ENCODE measurements at places on chromosomes 4 and X.

DNA sequence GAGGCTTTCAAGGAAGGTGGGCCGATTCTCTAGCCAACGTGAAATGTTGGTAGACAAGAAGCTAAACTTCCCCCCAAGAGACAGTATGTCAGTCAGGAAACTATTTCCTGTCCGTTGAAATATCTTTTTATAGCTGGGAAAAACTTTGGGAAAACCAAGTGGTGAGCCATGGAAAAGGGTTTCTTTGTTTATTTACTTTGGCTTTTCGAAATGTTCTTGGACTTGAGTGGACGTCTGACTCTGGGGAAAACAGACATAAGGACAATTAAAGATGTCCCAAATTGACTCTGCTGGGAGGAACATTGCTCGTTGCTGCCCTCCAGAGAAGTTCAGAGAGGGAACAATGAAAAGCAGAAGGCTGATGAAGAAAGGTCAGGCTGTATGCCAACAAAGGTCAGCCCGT, 295.4 kb downstream of the RAPGEF2 start:
- DNase-seq: no peak

DNA sequence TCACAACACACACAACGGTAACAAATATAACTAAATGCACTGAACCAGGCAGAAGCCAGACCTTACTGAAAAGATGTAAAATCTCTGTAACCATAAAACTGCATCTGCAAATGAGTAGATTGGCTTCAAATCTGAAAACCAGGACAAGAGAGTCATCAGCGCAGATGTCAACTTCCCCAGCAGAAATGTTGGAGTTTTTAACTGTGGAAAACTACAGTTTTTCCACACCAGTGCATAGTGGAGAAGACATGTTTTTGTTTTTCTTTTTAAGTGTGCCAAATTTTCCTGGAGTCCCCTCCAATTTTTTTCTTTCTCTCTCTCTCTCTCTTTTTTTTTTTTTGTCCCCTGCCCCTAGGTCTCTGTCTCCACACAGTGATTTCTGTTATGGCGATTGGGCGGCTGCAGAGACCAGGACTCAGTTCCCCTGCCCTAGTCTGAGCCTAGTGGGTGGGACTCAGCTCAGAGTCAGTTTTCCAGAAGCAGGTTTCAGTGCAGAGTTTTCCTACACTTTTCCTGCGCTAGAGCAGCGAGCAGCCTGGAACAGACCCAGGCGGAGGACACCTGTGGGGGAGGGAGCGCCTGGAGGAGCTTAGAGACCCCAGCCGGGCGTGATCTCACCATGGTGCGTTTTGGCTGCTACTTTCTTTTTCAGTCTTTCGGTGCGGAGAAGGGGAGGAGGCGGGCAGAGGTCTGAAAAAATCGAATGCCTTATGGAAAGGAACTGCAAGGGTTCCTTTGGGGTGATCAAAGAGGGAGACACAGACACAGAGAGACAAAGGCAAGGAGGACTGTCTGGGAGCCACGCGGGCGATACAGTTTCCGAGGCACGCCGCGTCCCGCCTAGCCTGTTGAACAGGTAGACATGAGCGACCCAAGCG, at the start of gene GUCY1A1:
GUCY1A1 (plus strand) TSS at position 505 of the 878 bp plus-strand sequence. CDS start 30,020 bp downstream, outside the sequence.
- no peak for DNase-seq

GRCh38 chr4:163148466-163149336, 18.0 kb downstream of the NAF1 start:
- no peak for DNase-seq

DNA sequence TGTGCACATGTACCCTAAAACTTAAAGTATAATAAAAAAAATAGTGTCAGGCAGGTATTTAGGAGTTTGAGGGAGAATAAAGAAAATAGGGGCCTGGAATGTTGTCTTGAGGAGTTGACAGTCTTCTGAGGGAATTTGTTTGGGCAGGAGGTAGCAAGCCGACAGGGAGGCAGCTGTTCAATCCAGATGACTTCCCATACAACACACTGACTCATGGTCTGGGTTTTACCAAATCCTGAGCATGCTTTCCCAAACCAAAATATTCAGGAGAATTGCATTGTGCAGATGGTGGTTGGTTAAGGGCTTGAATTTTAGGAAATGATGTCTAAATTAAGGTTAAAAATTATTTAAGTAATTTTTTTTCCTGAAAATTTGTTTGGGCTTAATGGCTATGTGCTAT, 430.0 kb downstream of the INPP4B start:
- no peak for DNase-seq

GRCh38 chrX:49292400-49293362, 10.8 kb upstream of the GAGE10 start:
- DNase-seq: no peak

DNA sequence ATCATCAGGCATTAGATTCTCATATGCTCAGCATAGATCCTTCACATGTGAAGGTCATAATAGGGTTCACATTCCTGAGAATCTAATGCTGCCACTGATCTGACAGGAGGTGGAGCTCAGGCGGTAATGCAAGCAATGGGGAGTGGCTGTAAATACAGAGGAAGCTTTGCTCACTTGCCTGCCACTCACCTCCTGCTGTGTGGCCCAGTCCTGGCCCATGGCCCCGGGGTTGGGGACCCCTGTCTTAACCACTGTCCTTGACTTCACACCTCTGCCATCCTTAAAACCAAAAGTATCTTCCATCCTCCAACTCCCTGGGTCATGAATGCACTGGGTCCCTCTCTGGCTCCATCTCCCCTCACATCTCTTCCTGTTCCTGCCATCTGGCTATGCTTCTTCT, 129.1 kb downstream of the HMX1 start:
- DNase-seq: no peak

DNA sequence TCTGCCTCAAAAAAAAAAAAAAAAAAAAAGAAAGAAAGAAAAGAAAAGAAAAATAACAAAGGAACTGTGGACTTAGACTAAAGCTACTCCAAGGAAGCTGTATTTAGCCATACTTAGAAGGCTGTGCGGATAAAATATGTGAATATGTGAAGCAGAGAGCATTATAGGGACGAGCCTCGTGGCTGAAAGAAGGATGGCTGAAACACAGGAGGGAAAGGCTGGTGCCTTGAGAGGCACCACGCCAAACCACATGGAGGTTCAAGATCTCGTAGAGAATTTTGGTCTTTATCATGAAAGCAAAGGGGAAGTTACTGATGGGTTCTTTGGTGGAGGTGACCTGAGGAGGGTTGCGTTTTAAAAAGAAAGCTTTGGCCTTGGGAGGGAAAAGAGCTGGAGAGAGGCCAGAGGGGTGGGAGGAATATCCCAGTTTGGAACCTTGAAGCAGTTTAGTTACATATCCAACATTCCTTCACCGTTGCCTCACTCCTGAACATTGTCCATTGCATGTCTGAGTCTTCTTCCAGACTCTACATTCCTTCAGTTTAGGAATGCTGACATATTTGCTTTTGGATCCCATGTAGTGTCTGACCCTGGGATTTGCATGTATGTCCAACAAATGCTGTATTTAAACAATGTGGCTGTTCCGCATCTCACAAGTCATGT, 82.5 kb downstream of the CPE start:
- no peak for DNase-seq

DNA sequence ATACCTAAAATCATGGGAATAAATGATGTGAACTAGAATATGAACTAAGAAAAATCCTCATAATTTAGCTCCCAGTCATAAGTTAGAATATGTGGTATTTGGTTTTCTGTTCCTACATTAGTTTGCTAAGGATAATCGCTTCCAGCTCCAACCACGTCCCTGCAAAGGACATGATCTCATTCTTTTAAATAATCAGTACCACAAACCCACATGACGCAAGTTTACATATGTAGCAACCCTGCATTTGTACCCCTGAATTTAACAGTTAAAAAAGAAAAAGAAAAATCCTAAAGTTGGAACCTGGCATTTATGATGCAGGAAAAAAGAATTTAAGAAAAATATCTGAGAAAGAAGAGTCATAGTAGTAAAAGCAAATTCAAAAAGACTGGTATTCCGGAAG, 13.3 kb downstream of the UBA6 start:
- no peak for DNase-seq

DNA sequence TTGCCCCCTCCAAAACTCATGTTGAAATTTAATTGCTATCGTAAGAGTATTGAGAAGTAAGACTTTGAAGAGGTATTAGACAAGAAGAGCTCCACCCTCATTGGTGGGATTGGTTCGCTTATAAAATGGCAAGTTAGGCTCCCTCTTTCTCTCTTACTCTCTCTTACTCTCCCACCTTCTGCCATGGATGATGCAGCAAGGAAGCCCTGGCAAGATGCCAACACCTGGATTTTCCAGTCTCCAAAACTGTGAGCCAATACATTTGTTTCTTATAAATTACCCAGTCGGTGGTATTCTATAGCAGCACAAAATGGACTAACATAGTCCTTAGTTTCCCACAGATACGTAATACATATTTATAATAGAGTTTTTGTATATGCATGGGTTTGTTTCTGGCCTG, 119.4 kb downstream of the DDIT4L start:
- no peak for DNase-seq

- DNase-seq: no peak
Measured at GRCh38 chr4:56786955-56787354, 34.5 kb downstream of the SPINK2 start.

GRCh38 chrX:154526901-154527675, 11.1 kb upstream of the FAM3A start:
- peak; percentile 65 for DNase-seq

- no peak for DNase-seq
Measured at GRCh38 chr4:108763226-108763593, 357 bp upstream of the ETNPPL start.

GRCh38 chr4:86092684-86093083, 267.2 kb downstream of the MAPK10 start:
- DNase-seq: no peak

- no peak for DNase-seq
Measured at GRCh38 chr4:13427599-13428325, 56.4 kb downstream of the RAB28 start.

GRCh38 chr4:66577922-66578321, 907.6 kb upstream of the EPHA5 start:
- DNase-seq: no peak

DNA sequence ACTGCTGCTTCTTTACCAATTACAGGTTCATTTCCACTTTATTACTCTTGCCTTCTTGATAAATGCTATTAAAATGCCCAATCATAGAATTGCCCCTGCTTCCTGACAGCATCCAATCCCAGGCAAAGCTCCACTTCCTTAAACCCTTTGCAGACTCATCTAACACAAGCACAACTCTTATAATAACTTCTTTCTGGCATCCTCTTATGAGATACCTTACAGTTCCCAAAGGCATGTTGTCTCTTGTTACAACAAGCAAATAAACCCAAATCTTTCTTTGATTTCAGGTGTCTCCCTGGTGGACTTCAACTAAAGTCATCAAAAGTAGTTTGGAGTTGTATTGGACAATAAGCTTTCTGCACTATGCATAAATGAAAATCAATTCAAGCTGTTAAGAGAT, 22.5 kb upstream of the ADH7 start:
- DNase-seq: no peak

DNA sequence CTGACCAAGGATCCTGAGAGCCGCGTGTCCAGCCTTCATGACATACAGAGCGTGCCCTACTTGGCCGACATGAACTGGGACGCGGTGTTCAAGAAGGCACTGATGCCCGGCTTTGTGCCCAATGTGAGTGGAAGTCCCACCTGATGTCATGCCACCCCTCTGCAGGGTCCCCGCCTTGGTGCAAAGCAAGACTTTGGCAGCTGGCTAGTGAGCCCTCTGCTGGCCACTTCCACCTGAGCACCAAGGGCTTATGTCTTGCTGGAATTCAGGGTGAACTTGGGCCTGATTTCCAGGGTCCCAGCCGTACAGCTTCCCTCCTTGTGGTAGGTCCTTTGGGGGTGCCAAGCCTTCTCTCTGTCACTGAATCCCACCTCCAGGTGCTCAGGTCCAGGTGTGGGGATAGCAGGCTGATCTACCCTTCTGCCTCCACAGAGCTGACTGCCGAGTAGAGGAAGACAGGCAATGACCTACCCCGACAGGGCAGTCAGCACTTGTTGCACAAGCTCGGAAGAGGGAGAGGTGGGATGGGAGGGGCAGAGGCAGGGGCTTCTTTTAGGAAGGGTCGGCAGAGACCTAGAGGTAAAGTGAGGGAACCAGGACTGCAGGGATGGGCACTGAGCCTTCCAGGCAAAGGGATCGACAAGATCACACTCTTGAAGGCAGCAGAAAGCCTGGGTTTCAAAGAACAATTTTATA, 248.1 kb downstream of the EVC2 start:
- no peak for DNase-seq

All from activated naive CD4-positive, alpha-beta T cell treated with Interleukin-2 at 50 U/mL for 16 hours (primary cell).